ENCODE measurements at places on chromosomes 3 and 15. TPM values are rescaled to one million over a fixed set of nuclear protein-coding genes. Genes with fewer than 3 reads are reported as not detected.

Gene SEMA6D
- total RNA-seq: 1.3 TPM

Gene POLQ
- total RNA-seq: 2.1 TPM

DNA sequence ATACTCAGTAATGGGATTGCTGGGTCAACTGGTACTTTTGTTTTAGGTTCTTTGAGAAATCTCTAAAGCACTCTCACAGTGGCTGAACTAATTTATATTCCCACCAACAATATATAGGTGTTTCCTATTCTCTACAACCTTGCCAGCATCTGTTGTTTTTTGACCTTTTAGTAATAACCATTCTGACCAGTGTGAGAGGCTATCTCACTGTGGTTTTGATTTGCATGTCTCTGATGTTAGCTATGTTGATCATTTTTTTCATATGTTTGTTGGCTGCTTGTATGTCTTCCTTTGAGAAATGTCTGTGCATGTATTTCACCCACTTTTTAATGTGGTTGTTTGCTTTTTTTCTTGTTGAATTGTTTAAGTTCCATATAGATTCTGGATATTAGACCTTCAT is 98.2 kb upstream of the DCBLD2 start:
- no peak for DNase-seq

Gene TNFSF10
- 84.3 TPM for total RNA-seq

GRCh38 chr15:66679657-66680108 is 22.4 kb upstream of the SMAD6 start:
- DNase-seq: no peak

Gene FOXB1
- total RNA-seq: not detected

GRCh38 chr3:128770387-128770786 is 44.4 kb downstream of the RAB7A start:
- no peak for DNase-seq

DNA sequence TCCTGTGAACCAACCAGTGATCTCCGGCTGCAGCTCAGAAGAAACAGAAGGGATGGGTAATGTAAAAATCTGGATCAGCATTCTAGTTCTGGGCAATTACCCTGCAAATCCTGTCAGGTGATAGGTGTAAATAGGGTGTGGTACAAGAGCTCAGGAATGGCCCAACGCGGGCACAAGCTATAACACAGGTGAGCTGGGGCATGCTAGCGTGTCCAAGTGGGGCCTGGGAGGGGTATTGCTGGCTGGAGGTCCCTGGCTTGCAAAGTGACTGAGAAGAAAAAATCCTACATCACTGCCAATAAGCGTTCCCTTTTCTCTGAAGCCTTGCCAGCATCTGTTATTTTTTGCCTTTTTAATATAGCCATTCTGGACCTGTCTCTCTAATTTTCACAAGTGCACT is 9.7 kb upstream of the CHST2 start:
- DNase-seq: no peak
